ENCODE measurements at places on chromosomes 7 and 10.
A peak's percentile ranks its signal among the peaks of the same experiment; 100 is the strongest.

GRCh38 chr10:88598055-88598454 lies 11.5 kb downstream of the LIPJ start:
- no peak for DNase-seq

DNA sequence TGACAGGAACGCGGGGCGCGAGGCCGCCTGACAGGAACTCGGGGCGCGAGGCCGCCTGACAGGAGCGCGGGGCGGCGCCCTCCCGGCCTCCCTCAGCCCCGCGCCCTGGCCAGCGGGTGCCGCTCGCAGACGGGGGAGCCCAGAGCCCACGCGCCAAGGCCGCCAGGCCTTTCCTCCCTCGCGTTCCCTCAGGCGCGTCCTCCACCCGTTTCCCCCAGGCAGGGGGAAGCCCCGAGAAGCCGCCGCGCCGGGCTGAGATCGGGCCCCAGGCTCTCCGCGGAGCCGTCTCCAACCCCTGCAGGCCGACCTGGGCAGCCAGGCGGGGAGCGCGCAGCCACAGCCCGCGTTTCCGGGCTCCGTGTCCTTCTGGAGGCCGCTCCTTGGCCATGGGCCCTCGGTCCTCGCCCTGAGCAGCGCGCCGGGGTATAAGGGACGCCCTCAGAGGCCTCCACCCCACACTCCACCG lies 17.7 kb downstream of the PTPRN2 start:
- no peak for DNase-seq

DNA sequence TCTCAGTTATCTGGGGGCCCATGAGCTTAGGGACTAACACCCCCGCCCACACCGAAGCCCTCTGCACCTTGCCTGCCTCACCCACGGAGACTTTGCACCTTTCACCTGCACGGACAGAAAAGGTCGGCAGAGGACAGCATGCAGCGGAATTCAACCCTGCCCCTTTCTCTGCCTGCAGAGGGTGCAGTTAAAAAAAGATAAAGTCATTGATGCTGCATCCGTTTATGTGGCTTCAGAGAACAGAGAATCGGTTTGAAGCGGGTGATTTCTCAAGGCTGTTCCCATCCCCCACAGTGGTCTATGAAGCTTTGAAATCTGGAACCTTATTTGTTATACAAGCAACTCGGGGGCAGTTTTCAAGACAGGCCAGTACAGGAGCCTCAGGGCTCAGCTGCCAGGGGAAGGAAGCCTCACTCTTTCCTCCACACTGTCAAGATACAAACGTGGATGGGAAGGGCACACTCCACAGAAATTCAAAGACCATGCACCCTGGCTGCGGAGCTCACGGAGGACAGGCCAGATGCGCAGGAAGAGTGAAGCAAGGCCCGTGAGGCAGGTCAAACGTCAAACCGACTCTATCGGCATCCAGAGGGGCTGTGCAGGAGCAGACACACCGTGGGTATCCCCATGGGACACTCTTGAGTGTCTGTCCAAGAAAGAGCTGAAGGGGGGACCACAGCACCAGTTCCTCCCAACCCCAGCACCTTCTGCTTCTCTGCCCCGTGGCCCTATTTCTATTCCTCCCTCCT lies 66.3 kb downstream of the INSIG1 start:
- no peak for DNase-seq

GRCh38 chr10:22481687-22482539 lies 136.6 kb downstream of the SPAG6 start:
- no peak for DNase-seq

GRCh38 chr10:22723343-22723779 lies 9.0 kb upstream of the PIP4K2A start:
- DNase-seq: no peak

DNA sequence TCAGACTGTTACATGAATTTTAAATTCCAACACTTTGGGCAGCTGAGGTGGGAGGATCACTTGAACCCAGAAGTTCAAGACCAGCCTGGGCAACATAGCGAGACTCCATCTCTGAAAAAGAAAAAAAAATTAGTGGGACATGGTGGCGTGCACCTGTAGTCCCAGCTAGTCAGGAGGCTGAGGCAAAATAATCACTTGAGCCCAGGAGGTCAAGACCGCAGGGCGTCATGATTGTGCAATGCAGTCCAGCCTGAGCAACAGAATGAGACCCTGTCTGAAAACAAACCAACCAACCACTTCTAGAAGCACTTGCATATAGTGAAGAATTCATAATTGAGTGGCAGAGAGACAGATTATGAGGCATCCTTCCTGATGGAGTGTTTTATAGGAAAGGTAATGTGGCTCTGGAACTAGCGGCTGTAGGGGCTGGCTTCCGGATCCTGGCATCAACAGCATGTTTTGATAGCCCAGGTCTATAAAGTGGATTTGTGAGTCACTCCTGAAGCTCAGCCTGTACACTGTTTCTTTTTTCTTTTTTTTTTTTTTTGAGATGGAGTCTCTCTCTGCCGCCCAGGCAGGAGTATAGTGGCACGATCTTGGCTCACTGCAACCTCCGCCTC lies 40.3 kb upstream of the RSBN1L start:
- DNase-seq: no peak

GRCh38 chr10:77506517-77507200 lies 130.9 kb downstream of the KCNMA1 start:
- no peak for DNase-seq

GRCh38 chr7:139614886-139615285 lies 91.4 kb downstream of the CLEC2L start:
- DNase-seq: no peak

DNA sequence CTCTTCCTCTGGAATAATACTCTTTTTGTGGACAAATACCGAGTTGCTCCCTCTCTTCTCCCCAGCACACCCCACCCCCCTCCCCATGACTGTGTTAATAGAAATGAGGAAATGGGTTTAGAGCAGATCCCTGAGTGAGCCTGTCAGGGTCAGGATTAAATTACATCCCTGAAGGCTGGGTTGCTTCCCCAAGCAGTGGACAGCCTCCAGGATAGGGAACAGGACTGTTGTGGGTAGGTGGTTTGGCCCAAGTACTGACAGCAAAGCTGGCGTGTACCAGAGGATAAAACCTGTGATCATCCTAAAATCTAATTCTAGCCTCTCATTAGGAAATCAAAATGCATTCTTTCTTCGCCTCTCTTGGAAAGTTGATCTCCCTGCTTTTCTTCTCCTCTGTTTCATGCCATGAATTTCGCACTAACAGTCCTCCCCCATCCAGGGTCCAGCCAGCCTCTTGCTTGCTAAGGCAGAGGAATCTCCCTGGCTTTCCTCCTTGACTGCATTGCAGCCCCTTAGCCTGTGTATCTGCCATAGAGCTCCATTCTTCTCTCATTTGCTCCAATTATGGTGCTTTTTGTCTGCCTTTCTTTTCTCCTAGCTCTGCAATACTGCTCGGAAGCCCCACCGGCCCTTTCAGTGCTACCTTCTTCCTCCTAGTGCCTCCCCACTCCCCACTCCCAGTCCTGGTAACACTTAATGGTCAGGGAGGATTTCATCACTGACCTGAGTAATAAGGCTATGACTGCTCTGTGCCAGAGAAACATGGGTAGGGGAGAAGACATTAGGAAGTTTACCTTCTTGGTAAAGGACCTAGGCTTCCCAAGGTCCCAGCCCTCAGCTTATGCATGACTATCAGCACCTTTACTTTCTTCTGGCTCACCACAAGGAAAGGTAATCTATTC lies 8.4 kb downstream of the LRRC4 start:
- DNase-seq: no peak

DNA sequence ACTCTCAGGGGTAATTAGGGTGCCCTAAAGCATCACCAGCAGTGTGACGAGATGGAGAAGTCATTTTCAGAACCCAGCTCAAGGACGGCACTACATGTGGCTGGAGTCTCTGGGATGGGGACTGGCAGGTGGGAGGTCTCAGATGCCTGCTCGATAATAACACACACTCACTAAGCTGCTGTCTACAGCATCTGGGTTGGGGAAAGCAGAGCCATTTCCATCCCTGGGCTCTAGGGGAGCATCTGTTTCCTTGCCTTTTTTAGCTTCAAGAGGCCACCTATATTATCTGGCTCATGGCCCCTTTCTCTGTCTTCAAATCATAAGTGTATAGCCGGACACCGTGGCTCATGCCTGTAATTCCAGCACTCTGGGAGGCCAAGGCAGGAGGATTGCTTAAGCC lies 79.6 kb downstream of the SH3PXD2A start:
- no peak for DNase-seq

- no peak for DNase-seq
Observed at GRCh38 chr10:45404087-45404769, 30.2 kb downstream of the ALOX5 start.

GRCh38 chr7:1923409-1924257 lies 253.6 kb downstream of the ELFN1 start:
- no peak for DNase-seq

GRCh38 chr7:155594163-155594732 lies 47.9 kb upstream of the CNPY1 start:
- DNase-seq: no peak

DNA sequence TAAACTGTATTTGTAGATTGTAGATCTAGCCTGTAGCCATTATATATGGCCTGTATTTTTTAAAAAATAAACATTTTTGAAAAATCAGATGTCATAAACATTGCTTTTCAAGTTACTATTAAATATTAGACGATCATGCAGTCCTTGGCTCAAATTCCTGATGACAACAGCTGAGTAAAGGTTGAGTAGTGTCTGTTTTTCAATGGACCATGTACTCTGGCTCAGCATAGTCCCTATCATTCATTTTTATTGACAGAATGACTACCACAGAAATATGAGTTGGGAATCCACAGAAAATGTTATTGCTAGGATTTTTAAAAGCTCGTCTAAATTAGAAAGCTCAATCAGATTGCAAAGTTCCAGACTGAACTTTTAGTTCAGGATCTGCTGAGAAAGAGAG lies 145.4 kb downstream of the SORCS1 start:
- DNase-seq: no peak

DNA sequence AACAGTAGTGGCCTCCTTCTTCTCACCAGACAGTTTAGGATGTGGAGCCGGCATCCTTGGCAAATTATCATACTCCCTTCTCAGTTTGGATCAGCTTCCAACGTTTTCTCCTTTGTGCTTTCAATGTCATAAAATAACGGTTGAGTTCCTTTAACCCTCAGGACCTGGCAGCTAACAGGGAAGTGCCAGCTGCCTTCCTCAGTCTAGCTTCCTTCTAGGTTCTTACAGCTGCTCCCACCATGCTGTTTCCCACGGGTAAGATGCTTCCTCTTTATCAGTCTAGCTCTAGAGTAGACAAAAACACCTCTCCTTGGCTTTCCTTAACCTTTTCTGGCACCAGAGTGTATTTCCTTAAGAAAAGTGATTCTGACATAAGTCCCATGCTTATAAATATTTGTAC lies 33.2 kb downstream of the BLVRA start:
- no peak for DNase-seq

DNA sequence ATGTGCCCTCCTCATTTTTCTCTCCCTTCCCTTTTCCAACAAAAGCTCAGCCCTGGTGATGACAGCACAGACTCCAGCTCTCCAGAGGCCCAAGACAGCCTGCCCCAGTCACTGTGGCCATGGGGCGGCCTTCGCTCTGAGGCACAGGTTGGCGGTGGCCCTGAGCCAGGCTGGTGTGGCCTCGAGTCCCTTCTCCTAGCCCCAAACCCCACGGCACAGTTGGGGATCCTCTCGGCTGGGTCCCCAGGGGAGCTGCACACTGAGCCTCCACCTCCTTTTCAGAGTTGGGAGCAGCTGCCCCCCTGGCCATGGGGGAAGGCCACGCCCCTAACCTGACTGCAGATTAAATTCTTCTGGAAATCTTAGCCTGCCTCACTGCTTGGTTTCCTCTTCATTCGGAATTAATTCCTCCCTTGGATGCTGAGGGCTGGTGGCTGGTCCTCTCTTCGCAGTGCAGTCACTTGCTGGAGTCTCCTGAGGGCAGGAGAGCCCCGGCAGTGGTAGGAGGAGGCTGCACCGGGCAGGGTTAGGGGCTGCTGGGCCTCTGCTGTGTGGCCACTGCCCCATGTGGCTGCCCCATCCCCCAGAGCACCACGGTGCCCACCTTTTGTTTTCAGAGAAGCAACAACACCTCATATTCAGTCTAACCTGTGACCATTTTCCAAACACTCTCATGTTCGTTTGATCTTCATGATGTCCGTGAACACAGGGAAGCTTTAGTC lies 426.6 kb downstream of the DNAJB6 start:
- DNase-seq: no peak

GRCh38 chr7:2069472-2069860 lies 163.3 kb downstream of the MAD1L1 start:
- no peak for DNase-seq

- no peak for DNase-seq
Observed at GRCh38 chr7:100968031-100968430, 1.3 kb upstream of the MUC12 start.

DNA sequence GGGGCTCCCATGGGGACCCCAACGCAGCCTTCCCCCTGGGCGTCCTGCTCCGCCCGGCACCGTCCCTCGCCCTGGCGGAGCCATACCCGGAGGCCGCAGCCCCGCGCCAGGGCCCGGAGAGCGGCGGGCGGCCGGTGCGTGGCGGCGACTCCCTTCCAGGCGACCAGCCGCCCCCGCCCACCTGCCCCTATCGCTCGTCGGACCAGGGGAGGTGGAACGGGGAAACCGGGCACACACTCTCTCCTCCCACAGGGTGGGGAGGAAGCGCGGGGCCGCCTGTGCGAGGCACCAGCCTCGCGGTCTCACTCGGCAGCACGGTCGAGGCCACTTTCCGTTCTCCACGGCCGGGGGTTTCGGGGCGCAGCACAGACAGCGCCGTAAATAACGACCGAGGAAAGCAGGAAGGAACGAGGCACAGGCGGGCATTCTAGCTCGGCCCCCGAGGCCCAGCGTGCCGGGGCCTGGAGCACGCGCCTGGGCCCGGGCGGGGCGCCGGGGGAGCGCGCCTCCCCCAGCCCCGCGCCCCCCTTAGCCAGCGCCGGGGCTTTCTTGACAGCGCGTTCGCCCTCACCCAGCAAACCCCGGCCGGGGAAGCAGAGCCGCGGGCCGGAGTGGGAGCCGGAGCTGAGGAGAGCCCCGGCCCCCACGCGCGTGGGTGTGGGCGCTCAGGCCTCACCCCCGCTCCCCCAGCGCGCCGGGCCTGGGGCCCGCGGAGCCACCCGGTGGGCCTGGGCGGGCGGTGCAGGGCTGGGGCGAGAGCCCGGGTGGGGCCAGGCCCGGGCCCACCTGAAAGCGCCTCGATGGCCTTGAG lies 936 bp downstream of the IGF2BP3 start:
- DNase-seq: peak; percentile 26

DNA sequence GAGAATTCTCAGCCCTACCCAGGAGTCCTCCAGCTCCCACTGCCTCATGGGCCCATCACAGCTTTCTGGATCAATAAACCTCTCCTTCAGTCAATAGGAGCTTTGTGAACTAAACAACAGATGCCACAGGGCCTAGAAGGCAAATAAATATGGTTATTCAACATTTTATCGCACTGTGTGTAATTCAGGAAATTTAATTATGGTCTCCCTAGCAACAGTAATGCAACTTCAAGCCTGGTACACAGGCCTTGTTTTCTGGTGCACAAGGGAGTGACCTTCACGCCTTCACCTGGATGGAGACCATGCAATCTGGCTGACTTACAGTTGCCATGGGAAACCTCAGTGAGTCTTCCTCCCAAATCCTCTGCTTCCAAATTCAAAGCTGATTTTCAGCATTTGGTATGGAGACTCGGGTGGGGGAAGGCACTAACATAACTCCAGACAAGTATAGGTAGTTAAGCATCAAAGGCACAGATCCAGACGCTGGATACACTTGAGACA lies 441.0 kb upstream of the NPVF start:
- DNase-seq: no peak
